Activated CD4-positive, alpha-beta T cell treated with anti-CD3 and anti-CD28 coated beads, Interleukin-2, amount 50 U/mL, for 4 hours (primary cell): ENCODE measurements at places on chromosomes 2 and 18.

GRCh38 chr2:128315829-128316776 is 2.6 kb downstream of the HS6ST1 start:
- no peak for DNase-seq

- no peak for DNase-seq
Observed at GRCh38 chr2:21972586-21972985, 848.8 kb downstream of the TDRD15 start.

DNA sequence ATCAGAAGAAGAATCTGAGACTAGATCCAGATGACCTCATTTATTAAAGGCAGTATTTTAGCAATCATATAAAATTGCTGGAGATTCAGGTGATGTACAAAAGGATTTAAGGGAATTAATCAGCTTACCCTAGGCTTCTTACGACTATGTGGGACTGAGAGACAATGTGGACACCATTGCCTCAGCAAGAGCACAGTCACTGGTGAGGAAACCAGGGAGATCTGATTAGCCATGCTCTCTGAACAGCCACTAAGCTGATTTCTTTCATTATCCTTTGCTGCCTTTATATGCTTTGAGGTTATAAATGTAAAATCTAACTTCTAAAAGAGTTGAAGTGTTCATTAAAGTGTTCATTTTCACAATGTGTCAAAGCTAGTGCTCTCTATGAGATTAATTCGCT is 22.7 kb upstream of the GULP1 start:
- DNase-seq, result no peak

DNA sequence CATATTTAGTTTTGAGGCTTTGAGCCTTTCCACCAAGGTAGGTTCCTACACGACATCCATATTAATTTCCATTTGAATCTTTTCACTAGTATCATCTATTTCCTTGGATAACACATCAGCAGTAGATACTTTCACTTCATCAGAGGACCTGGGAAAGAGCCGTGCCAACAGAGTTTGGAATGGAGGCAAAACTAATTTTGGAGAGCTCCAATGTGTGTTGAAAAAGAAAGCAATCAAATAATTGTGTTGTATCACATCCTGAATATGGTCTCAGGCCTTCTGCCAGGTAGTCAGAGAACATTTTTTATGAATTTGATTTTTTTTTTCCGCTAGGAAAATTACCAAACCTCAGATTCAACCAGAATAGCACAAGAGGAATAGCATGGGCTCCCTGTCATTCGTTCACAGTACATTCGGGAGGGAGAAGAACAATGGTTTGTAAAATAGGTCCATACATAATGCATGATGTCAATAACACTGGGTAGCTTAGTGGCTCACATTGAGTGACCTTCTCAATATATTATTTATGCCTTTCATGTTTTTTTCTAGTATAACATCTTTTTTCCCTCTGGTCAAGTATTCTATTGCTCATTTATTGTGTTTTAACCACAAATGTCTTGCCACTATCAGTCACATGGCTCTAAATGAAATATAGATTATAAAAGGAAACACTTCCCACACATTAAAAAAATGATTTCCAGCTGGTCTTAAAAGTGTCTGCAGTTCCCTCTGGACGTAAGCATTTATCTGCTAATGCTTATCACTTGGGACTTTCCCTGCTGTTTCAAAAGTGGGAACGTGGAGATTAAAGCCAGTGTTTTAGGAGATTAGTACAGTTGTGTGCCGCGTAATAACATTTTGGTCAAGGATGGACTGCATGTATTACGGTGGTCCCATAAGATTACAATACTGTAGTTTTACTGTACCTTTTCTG is 68.6 kb upstream of the RAPH1 start:
- DNase-seq, result no peak

GRCh38 chr2:181877181-181877664 is 14.3 kb upstream of the ITPRID2 start:
- DNase-seq, result no peak

- no peak for DNase-seq
Observed at GRCh38 chr2:230986520-230987136, 9.3 kb upstream of the SPATA3 start.

- DNase-seq, result no peak
Observed at GRCh38 chr18:7872569-7872968, 305.5 kb downstream of the PTPRM start.

- no peak for DNase-seq
Observed at GRCh38 chr2:149456285-149456684, 125.9 kb downstream of the LYPD6 start.

DNA sequence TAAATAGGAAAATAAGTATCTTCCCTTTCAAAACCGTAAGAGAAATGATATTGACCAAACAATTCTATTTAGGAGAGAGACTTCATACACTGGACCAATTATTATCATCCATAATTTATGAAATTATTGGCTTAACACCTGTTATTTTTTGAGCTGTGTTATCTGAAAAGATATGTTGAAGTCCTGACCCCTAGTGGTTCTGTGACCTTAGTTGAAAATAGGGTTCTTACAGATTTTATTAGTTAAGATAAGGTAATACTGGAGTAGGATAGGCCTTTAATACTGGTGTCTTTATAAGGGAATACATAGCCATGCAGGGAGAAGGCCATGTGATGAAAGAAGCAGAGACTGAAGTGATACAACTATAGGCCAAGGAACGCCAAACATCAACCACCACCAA is 659.6 kb downstream of the DCC start:
- DNase-seq, result no peak

DNA sequence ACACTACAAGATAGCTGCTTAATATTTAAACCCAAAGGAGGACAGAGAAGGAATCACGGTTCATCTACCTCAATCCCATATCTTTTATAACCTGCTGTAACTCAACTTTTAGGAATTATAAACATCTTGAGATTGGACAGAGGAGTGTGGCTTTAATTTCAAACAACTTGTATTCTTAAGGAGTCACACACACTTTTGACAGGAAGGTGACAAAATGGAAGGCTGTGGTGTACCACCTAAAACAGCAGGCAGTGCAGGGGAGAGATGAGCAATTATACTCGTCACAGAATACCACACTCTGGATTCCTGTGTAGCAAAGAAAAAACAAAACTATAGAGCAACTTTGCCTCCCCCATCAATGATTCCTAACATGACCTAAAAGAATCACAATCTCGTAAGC is 194.8 kb downstream of the ZEB2 start:
- peak; percentile 11 for DNase-seq

DNA sequence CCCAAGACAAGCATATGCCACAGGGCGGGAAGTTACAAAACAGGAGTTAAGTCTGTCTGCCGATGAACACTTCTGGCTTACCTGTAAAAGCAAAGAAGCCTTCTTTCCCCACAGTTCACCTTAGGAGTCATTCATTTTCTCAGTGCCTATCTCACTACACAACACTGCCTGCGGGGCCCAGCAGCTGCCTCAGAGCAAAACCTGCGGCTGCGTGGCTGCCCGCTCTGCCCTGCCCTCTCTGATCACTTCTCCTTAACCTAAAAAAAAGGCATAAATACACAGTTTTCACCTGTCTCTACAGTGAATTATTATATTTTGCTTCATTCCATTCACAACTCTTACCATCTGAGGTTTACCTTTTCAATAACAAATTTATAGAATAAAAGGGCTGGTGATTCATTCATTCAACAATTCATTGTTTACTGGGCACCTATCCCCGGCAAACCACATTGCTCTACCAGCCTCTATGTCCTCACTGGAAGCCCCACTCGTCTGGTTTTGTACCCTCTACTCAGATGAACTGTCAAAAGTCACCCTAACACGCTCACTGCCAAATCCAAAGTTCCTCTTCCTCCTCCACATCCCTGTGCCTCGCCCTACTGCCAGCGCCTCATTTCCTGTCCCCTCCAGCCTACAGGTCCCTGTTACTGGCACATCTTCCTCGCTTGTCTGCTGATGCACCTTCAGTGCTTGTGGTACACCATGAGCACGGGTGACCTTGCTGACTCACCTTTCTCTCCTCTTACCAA is 31.4 kb downstream of the AFG3L2 start:
- DNase-seq, result no peak

DNA sequence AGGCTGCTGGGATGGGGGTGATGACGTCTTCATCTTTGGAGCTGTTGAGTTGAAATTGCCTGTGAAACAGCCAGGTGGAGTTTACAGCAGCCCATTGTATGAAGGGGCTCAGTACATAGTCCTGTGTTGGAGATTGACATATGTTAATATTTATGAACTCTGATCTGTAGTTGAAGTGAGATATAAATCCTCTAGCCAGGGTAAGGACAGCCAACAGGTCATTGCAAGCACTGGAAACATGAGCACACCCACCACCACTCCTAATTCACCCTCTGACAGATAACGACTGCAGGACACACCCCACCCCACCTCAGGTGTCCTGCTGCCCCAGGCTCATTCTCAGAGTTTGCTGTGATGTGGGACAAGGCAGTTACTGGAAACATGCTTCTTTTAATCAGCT is 112.4 kb upstream of the TRIB2 start:
- DNase-seq, result no peak

DNA sequence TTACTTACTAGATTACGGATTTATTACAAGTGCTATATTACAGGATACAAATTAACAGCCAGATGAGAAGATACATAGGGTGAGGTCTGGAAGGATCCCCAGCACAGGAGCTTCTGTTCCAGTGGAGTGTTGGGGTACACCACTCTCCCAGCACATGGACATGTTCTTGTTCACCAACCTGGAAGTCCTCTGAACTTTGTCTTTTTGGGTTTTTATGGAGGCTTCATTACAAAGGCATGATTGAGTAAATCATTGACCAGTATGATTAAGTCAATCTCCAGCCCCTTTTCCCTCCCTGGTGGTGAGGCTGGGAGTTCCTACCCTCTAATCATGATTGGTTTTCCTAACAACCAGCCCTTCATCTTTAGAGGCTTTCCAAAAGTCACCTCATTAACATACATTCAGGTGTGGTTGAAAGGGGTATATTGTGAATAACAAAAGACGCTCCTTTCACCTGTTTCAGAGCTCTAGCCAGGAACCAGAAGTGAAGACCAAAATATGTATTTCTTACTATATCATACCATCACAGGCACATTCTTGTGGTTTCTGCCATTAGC is 38.3 kb downstream of the APLF start:
- DNase-seq, result no peak

DNA sequence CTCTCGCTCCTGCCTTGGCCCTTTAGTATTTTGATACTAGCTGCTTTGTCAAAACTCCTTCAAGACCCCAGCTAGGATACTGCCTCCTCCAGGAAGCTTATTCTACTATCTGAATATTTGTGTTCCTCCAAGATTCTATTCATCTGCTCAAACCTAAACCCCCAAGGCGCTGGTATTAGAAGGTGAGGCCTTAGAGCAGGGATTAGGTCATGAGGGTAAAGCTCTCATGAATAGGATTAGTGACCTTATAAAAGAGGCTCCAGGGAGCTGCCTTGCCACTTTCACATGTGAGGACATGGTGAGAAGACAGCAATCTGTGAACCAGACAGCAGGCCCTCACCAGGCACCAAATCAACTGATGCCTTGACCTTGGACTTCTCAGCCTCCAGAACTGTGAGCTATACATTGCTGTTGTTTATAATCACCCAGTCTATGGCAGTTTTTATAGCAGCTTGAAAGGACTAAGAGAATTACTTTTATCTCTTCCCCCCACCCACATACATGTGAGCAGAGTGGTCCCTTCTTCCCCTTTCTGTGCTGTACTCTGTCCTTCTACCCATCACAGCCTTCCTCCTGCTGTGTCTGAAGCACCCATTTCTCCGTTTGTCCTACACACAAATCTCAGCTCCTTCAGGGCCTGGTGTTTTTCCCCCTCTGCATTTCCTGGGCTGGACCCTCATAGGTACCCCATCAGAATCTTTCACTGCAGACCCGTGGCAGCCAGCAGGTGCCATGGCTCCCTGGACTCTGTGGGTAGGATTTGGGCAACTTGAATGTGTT is 54.5 kb downstream of the HS1BP3 start:
- DNase-seq, result no peak

- DNase-seq, result no peak
Observed at GRCh38 chr2:16225545-16225944, 285.2 kb downstream of the MYCN start.

DNA sequence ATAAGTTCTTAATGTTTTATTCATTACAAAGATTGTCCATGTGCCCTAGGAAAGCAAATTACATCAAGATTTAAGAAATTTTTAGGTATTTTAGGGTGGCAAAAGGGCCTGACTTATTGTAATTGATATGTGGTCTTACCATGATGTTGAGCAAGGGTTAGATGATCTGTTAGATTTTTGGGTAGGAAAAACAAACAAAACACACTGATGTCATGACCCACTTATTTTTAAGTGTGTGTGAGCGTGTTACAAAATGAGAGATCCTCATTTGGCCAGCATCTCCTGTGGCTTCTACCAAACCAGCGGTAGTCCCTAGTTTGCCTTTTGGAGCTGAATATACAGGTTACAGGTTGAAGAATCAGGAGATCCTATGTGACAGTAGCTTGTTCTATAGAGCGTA is 89.8 kb upstream of the ITGB6 start:
- no peak for DNase-seq

GRCh38 chr2:85945586-85945985 is 56.8 kb upstream of the ST3GAL5 start:
- no peak for DNase-seq

DNA sequence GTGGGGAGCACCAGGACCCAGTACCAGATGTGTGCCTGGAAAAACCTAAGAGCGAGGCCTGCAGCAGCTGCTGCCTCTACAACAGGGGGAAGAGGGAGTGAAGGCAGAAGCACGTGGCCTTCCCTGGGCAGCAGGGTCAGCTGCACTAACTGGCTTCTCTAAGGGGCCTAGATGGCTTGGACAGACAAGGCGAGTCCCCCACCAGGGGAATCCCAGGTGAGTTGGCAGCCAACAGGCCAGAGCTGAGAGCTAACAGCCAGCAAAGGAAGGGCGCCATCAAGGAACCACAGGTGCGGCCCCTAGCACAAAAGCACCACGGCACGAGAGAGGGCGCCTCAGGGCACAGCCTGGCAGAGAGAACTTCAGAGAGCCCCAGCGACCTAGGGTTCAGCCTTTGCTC is 19.8 kb upstream of the MAL start:
- DNase-seq, result no peak
